MV-4-11 (cell line): ENCODE measurements at places on chromosomes 1 and 21.
A peak's percentile ranks its signal among the peaks of the same experiment; 100 is the strongest.

DNA sequence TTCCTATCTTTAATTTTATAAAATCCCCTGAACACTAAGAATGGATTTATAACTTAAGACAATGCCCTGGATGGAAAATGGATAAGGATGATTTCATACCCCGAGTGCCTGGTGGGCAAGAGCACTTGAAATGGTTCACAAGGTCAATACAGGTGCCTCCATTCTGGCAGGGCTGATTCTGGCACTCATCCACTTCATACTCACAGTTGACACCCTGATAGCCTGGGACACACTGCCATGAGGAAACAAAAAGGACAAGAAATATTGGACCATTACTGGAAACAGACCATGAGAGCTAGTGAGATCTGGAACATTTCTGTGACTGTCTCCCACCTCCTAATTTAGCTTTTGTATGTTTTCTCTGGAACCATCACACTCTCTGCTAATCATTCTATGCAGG, 39.1 kb upstream of the ADAM30 start:
- no peak for DNase-seq

DNA sequence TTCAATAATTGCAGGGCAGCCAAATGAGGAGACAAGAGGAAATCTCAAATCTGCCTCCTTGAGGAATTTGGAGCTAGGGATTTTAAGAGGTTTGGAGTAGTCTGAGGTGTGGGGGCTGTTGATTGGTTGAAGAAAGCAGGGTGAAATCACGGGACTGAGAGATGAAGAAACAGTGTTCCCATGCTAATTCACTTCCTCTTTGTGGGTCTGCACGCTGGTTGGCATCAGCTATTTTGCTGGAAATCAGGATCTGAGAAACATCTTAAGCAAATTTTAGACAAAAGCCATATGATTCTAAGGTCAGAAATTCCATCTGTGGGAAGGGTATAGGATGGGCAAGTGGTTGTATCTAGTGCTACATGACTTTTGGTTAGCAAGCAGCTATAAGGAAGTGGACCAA, 107.1 kb upstream of the PAXBP1 start:
- peak; percentile 82 for DNase-seq

DNA sequence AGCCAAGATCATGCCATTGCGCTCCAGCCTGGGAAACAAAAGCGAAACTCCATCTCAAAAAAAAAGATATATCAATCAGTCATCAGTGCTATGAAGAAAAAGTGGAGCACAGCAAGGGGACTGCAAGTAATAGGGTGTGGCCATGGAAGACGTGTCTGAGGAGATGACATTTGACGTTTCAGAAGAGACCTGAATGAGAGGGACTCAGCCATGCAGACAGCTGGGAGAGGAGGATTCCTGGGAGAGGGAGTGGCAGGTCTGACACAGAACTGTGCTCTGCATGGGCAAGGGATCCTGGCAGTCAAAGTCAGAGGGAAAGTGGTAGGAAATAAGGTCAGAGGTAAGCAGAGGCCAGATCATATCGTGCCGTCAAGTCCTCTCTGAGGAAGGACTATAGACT, 3.3 kb downstream of the LAX1 start:
- DNase-seq = no peak

GRCh38 chr1:41021526-41022308, at the start of gene SLFNL1:
Gene SLFNL1, minus strand, starts transcription at chr1:41021725. Its CDS starts 1,065 bp downstream, at chr1:41020660.
- DNase-seq = no peak

DNA sequence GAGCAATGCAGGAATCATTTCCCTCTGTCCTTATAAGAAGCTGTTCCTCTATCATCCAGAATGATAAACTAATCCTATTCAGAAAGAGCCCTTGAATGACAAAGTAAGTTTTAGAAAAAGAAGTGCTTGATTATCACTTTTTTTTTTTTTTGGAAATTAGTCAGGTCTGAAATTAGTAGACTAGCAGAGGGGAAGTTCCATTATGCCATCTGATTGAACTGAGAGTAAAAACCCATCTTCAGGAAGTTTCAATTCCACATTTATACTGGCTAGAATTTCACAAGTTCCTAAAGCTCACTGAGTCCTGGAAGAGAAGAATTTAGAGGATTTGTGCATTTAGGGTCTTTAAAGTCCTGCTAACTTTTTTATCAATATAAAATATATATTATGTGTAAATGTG, 128.8 kb upstream of the COA6 start:
- peak; percentile 85 for DNase-seq

- no peak for DNase-seq
Measured at GRCh38 chr1:21523297-21523813, 14.1 kb downstream of the ALPL start.

DNA sequence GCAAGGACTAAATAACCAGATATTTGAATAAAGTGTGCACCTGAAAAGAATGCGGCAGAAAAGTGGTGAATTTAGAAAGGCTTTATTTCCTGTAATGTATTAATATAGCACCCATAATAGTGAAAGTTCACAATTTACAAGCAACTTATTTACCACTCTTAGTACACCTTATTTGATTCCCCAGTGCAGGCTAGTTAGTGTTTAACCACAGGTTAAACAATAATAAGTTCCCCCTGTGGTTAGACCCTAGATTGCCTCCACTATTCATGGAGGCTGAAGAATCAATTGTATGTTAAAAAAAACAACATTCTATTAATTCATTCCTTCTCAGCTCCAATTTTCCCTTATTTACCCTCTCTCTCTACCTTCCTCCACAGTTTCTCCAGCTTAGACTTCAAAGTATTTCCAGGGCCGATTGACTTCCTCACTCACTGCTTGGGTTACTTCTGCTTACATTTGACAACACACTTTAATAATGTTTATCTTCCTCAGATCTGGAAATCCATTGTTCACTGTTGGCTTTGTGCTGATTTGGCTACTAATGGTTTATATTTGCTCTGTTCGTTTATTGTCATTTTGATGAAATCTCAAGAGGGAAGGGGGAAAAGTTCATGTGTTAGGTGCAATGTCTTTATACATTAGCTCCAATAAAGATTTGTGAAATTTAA, 796.3 kb downstream of the BRINP3 start:
- DNase-seq = no peak

DNA sequence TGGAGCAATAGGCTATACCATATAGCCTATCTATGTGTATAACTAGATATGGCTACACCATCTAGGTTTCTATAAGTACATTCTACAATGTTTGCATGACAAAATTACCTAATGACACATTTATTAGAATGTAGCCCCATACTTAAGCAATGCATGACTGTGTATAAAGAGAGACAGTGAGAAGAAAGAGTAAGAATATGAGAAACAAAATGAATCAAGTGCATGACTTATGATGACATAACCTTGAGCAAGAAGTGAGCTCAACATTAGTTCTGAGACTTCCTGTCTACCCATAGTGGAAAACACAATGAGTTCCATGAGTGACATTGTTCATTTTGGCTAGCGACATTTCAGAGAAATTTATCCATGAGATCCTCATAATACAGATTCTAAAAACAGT, 10.1 kb downstream of the SLC44A5 start:
- no peak for DNase-seq
